ENCODE measurements at places on chromosomes 5 and 9.

DNA sequence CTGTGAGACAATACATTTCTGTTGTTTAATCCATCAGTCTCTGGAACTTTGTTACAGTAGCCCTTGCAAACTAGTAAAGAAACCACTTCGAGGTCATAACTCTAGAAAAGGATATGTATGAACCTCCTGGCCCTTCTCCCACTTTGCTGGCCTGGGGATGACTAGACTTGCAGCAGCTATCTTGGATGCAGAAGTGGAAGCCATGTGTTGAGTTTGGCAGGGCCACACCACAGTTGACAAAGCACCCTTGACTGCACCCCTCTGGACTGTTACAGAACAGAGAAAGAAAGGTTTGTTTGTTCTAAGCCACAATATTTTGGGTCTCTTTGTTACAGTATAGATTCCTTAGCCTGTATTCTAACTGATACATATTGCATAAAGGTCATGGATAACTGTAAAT, 183.2 kb upstream of the TAS2R1 start:
- no peak for DNase-seq

DNA sequence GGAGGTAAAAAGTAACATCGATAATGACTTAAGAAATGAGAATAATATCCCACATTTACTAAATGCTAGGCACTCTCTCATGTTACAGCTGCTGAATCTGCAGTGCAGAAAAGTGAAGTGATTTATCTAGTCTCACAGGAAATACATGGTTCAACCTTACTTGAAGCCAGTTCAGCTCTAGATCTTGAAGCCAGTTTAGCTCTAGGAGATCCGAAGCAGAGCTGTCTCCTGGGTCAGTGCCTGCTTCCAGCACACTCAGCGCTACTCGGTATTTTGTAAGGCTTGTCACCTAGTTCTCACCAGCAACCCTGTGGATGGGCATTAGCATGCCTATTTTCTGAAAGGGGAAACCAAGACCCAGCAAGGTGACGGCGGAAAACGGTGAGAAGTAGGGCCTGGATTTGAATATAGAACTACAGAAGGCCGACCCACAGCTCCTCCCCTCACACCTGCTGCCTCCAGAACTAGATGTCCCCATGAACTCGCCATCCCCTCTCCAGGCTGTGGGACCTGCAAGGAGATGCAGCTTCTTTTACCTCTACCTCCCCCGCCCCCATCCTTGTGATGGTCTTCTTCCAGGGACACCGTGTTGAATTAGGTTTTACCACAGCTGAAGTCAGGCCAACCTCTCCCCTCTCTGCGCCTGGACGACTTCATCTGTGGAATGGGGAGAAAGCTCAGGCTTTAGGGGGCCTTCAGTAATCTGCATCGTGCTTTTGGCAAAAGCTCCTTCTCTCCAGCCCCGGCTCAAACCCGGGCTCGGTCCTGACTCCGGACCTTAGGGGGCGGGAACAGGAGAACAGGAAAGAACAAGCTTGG, 4.4 kb upstream of the MSX2 start:
- no peak for DNase-seq

GRCh38 chr9:111632060-111632459, 926 bp downstream of the DNAJC25 start:
- no peak for DNase-seq

- DNase-seq = no peak
Measured at GRCh38 chr9:12618956-12619355, 74.2 kb upstream of the TYRP1 start.

DNA sequence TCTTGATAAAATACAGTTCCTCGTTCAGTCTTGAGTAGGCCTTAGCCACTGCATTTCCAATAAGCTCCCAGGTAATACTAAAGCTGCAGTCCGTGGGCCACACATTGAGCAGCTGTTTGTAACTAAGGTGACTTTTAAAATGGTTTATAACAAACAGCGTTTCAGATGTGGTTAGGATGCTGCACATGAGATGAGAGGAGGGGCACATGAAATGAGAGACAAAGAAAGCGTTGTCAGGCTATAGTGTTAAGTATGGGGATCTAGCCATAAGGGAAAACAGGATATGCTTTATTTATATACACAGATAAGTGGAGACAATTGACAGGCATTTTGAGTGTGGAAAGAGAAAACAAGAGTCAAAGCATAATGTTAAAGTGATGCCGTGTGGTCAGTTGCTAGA, 89.9 kb downstream of the PAM start:
- no peak for DNase-seq

DNA sequence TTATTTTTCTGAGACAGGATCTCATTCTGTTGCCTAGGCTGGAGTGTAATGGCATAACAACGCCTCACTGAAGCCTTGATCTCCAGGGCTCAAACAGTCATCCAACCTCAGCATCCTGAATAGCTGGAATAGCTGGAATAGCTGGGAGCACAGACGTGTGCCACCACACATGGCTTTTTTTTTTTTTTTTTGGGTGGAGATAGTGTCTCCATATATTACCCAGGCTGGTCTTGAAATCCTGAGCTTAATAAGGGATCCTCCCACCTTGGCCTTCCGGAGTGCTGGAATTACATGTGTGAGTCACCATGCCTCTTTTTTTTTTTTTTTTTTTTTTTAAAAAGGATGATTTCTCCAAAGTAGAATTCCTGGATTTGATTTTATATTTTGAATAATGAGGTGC, 60.7 kb downstream of the NSD1 start:
- DNase-seq = no peak

DNA sequence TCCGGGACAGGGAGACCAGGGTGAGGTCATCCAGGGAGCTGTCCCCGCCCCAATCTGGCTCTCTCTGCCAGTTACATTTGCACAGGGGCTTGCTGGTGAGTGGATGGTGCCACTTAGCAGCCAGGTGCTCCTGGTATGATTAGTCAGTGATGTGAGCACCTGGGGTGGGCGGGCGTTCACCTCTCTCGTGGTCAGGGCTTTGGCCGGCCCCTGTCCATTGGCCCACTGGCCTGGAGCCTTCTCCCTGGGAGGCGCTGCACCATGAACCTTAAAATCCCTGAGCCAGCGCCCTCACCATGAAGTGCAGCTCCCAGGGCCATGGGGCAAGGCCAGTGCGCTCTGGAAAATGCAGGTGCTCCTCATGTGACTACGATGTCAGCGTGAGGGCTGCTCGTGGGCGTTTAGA, 2.0 kb downstream of the NKD2 start:
- no peak for DNase-seq

DNA sequence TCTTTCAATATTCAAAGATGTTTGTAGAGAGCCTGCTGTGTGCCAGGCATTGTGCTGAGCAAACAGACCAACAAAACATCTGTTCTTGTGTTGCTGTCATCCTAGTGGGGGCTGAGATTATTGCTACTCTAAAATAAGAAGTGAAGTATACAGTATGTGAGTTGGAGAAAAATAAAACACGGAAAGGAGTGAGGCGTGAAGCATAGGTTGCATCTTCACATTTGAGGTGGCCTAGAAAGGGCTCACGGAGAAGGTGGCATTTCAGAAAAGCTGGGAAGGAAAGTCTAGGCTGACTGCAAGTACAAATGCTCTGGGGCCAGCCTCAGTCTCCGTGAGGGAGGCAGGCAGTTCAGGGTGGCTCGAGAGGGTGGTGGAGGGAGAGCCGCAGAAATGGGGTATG, 80.3 kb downstream of the CSNK1A1 start:
- DNase-seq = no peak

DNA sequence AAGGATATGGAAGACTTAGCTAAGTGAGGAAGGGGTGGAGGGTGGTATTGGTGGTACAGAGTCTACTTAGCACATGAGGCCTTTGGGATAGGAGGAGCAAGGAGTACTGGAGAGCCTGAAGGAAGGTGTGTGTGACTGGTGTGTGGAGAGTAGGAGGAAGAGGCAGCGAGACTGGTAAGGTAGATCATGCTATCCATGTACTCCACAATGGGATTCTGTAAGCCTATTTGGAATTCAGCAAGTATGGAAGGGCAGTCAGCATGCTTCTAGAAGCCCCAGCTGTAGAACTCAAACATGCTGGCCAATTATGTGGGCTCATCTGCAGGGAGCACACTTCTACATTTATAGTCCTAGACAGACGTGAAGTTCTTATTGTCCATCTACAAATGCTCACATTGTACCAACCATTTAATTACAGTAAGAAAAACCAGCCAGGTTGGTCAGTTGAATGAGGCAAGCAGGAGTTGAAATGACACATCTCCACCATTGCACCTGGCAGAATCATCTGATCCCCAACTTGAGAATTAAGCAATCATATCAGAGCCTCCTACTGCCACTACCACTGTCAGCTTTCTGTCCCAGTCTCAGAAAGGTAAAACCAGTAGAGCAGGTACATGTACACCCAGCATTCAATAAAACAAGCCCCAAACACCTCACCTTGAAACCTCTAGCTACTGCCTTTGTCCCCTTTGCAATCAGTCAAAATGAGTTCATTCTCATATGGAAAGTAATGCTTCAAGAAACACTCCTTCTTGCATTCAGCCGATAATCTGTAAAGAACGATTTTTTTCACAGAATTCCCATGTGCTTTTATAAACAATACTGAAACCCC, 60.9 kb upstream of the GLRX start:
- DNase-seq = no peak

GRCh38 chr9:35618854-35619799, 914 bp upstream of the CD72 start:
- DNase-seq = no peak

DNA sequence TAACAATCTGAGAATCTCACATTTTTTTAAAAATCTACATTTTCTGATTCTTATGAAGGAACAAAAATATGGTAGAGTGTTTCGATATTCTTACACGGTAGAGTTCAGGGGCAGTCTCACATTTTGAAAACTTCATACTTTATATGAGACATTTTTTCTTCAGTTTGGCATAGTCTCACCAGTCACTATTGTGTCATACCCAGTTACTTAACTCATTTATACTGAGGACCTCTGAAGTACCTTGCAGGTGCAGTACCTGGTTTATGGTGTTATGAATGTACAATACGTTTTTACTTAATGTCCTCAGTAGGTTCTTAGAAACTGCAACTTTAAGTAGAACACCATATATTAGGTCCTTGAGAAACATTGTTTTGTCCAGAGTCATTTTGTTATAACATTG, 196.6 kb downstream of the SGCD start:
- no peak for DNase-seq

DNA sequence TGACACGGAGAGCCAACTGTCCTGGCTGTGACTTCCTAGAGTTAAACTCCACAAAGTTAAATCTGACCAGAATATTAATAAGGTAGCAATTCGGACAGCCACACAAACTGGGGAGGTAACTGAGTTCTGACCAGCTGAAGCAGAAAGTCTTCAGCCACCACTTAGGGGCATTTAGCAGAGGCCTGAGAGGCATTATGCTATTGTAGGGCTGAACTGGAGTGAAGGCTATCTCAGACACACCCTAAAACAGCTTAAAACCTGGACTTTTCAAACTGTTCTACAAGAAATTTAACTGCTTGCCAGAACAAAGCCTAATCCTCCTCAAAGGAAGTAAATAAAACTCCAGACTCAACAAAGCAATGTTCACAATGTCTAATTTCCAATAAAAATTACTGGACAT, 32.4 kb downstream of the RANBP6 start:
- DNase-seq = no peak

GRCh38 chr5:89168766-89169165, 285.8 kb upstream of the MEF2C start:
- no peak for DNase-seq

GRCh38 chr9:107068581-107068980, 205.6 kb downstream of the ZNF462 start:
- DNase-seq = no peak

- DNase-seq = no peak
Measured at GRCh38 chr5:21783074-21783679, 1070.0 kb downstream of the CDH12 start.

- no peak for DNase-seq
Measured at GRCh38 chr9:93978551-93978950, 23.4 kb upstream of the BARX1 start.

- DNase-seq = no peak
Measured at GRCh38 chr5:59800347-59800893, 93.1 kb downstream of the PDE4D start.

GRCh38 chr5:122463221-122463620, 151.2 kb downstream of the SNCAIP start:
- no peak for DNase-seq

GRCh38 chr9:87880116-87880515, 2.6 kb upstream of the SPATA31E1 start:
- DNase-seq = no peak

- DNase-seq = no peak
Measured at GRCh38 chr9:7507566-7508270, 291.9 kb downstream of the DMAC1 start.

DNA sequence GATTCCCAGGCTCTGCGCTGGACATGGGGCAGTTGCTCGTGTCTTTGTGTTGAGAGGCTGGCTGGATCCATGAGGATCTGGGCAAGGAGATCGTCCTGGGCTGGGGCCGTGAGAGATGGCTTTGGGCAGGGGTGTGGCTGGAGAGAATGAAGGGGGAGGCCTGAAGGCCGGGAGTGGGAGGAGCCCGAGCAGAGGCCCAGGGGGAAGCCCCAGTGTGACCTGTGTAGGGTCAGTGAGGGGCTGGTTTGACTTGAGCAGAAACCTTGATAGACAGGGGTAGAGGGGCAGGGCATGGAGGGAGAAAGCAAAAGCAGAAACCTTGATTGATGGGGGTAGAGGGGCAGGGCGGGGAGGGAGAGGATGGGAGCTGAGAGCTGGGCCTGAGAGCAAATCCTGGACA, 54.4 kb upstream of the ASS1 start:
- no peak for DNase-seq
